Neuronal stem cell (in vitro differentiated cells): ENCODE measurements at places on chromosomes 6 and 20.

GRCh38 chr20:297098-297924 lies at the start of gene ZCCHC3:
TSS of gene ZCCHC3 (plus strand) at chr20:297570. CDS start at chr20:297587, 17 bp downstream.
- DNase-seq = peak; percentile 91
- H3K4me1 ChIP-seq = peaks cover 23% of the 10 kb centered on the region
- peak within 1 kb of the TSS; percentile 92 for H3K4me3 ChIP-seq
- H3K27ac ChIP-seq = peak within 1 kb of the TSS; percentile 83

DNA sequence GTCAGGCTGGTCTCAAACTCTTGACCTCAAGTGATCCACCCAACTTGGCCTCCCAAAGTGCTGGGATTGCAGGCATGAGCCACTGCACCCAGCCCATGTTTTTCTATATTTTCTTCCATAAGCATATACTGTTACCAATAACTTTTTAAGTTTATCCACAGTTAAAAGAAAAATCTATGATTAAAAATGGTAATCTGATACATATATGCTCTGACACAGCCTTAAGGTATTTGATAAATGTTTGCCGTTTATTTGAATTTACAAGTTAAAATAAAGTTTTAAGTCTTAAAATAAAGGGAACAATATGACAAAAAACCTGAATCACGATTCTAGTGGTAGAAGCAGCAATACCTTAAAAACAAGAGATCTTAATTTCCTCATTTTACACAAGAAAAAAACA lies 5.2 kb downstream of the STK38 start:
- H3K4me3 ChIP-seq = no peak overlapping the region
- H3K27ac ChIP-seq = no peak overlapping the region
- peaks cover 67% of the 10 kb centered on the region for H3K36me3 ChIP-seq
- H3K4me1 ChIP-seq = no peaks in the 10 kb centered on the region

GRCh38 chr20:58800134-58800871 lies 50.4 kb downstream of the GNAS-AS1 start:
- H3K4me3 ChIP-seq = peak overlapping the region; percentile 9
- peak; percentile 9 for DNase-seq
- no peaks in the 10 kb centered on the region for H3K36me3 ChIP-seq
- no peaks in the 10 kb centered on the region for H3K4me1 ChIP-seq
- no peaks in the 10 kb centered on the region for H3K27me3 ChIP-seq

- H3K27ac ChIP-seq = no peak overlapping the region
- no peak overlapping the region for H3K4me3 ChIP-seq
- H3K4me1 ChIP-seq = no peaks in the 10 kb centered on the region
- no peak for DNase-seq
These were observed 164.3 kb downstream of the TASP1 start for GRCh38 chr20:13474467-13474866.
